GM13976 (cell line): ENCODE measurements at places on chromosomes 5 and 9.

DNA sequence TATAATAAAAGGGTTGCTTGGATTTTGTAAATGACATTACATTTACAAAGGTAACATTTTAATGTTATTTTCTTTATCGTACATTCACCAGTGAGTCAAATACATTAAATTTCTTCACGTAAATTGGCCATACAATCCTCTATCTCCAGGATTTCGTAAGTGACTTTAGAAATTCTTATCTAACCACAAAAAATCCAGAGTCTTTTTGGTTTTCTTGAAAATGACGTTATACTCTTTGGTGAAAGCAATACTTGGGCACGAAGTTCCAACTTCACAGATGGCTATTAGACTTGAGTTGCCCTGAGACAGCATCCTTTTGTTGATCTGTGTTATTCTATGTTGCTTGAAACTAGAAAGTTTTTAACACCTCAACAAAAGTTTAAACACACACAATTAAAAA, 87.4 kb upstream of the CDH10 start:
- DNase-seq: no peak

DNA sequence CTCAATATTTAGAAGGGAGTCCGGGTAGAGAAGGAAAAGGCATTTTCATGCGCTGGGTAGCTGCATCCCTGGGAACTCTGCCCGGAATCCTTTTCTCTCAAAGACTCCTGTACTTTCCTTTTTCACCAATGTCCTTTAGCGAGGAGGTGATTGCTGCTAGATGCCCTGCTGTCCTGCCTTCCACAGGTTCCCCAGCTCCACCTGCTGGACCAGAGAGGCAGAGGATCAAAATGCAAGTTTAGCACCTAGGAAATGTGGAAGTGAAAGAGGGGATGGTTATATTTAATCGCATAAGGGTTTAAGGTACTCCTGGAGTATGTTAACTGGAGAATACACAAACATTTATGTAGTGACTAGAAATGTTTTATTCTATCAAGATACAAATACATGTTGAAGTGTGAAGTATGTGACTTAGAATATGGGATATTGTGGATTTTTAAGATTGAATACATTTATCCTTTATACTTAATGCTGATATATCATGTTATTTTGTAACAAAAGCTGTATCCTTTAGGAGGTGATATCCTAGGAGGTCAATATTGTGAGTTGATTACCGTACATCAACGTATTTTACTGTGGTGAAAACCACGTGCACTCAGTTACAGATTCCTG, 145.7 kb downstream of the ARHGAP26 start:
- peak; percentile 45 for DNase-seq

- DNase-seq: no peak
Observed at GRCh38 chr5:14745753-14746152, 81.2 kb downstream of the OTULIN start.

DNA sequence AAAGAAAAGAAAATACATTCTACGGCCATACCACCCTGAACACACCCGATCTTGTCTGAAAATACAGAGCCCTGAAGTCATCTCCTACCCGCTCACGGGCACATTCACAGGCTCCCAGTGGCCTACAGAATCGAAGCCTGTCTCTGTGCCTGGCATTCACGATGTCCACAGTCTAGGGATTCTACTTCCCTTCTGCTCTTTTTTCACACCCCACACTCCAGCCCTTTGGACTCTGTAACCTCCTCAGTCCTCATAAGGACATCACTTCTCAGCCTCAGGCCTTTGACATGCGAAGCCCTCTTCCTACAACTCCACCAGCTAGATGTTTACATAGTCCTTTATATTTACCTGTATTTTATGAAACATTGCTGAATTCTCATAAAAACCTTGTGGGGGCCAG, 77.8 kb downstream of the CSNK1A1 start:
- DNase-seq: no peak

- no peak for DNase-seq
Observed at GRCh38 chr5:73093943-73094342, 26.4 kb upstream of the TMEM171 start.

DNA sequence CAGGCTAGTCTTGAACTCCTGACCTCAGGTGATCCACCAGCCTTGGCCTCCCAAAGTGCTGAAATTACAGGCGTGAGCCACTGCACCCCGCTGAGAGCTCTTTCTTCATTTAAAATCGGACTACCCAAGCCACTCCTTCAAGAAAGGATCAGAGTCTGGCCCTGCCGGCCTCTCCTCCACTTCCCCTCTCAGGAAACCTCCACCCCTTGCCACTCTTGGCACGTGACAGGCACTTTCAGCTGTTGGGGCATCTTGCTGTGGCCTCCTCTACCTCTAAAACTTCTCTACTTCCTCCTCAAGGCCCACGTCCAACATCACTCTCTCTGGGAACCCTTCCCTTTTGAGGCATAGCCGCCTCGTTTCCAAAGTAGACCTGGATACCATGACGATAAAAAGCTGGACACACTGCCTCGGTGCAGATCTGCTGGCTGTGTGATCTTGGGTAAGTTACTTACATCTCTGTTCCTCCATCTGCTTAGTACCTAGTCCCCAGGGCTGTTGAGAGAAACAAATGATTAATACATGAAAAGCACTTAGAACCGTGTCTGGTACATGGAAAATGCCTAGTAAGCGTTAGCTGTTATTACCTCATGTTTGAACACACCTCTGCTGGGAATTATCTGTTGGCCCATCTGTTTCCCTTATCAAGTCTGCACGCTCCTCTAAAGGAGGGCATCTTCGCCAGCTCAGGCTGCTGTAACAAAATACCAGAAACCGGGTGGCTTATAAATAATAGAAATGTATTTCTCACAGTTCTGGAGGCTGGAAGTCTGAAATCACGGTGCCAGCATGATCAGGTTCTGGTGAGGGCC, 55.3 kb downstream of the SMIM23 start:
- DNase-seq: no peak

GRCh38 chr5:177472460-177473442, 683 bp downstream of the DBN1 start:
- DNase-seq: peak; percentile 90

- no peak for DNase-seq
Observed at GRCh38 chr5:154401355-154401754, 44.4 kb upstream of the SAP30L start.

- no peak for DNase-seq
Observed at GRCh38 chr9:93107151-93107824, 11.3 kb downstream of the CARD19 start.

DNA sequence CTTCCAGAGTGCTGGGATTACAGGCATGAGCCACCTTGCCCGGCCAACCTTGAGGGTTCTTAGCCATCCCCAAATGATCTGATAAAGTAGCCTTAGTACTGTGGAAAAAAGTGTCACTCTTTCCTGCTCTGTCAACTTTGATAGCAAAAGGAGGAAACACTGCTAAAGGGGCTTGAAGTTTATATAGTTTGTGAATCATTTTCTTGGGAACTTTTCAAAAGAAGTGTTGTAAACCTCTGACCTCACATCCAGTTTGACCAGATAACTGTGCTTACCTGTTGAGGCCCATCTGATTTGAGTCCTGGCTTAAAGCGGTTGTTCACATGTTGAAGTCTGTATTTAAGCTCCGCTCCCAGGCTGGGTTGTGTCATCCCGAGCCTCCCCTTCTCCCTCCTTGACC, 303.3 kb downstream of the DOCK8 start:
- no peak for DNase-seq

DNA sequence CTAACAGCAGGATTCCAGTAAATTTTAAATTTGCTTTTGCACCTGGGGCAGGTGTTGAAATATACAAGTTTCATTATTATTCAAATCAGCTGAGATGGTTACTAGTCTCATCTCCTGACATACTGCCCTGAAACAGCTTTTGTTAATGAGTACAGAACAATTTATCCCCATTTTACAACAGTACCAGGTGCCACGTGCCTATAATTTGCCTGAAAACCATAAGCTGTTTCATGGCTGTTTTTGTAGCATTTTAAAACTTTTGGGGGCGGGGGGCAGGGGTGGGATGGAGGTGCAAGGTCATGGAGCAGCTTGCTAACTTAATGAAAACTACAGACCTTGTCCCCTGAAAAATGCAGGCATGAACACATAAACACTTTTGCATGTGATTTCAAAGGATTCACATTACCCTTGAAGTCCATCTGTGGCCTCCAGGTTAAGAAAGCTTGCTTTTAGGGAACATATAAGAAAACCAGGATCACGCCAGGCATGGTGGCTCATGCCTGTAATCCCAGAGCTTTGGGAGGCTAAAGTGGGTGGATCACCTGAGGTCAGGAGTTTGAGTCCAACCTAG, 42.1 kb downstream of the TIMD4 start:
- no peak for DNase-seq

GRCh38 chr5:54927097-54927746, 58.2 kb downstream of the ESM1 start:
- no peak for DNase-seq

- DNase-seq: no peak
Observed at GRCh38 chr9:123036893-123037545, 3.6 kb downstream of the GPR21 start.

DNA sequence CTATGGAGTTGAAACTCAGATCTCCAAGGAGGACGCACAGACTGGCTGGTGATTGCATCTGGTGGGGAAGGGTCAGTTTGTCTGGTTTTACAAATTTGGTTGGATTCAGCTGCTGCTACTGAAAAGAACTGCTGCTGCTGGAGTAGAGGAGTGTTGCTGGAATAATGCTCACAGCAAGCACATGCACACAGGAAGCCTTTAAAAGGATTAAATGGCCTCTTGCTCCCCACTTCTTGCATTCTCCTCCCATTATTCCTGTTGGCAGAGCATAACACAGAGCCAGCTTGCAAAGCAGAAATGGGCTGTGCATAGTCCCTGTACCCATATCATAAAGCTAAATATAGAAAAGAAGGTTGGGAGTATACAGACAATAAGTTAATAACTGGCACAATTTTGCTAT, 16.6 kb downstream of the ZNF474 start:
- DNase-seq: no peak

GRCh38 chr9:76401580-76402354, 7.5 kb upstream of the RFK start:
- DNase-seq: no peak

- no peak for DNase-seq
Observed at GRCh38 chr5:66993448-66993847, 203.2 kb downstream of the CD180 start.

DNA sequence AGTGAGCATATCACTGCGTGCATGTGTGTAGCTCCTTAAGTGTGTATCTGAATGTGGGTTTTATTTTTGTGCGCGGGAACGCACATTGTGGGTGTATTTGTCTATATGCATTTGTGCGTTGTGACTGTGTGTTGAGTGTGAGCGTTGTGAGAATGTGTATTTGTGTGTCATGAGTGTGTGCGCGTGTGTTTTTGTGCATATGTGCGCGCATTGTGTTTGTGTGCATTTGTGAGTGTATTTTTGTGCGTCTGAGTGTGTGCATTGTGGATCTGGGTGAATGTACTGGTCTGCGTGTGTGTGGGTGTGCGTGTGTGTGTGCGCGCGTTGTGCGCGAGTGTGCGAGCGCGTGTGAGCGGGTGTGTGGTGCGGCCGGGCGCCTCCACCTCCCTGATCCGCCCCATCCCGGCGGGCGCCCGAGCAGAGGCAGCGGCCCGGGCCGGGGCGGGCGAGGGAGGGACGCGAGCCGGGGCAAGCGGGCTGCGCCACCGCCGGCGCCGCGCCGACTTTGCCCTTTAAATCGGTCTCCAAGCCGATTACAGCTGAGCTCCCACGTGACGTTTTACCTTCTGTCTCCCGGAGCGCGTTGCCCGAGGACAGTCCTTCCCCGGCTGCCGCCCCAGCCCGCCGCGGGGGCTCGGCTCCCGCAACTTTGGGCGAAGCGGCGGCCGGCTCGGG, at the start of gene RASGRF2:
Gene RASGRF2 (plus strand): TSS at position 596 of the 675 bp plus-strand sequence. CDS start 376 bp downstream, outside the sequence.
- peak; percentile 33 for DNase-seq

- DNase-seq: no peak
Observed at GRCh38 chr5:130295235-130295634, 391.0 kb downstream of the CHSY3 start.

GRCh38 chr9:135468854-135469521, 10.6 kb upstream of the PPP1R26 start:
- no peak for DNase-seq

GRCh38 chr9:127545196-127546124, 66.6 kb upstream of the STXBP1 start:
- no peak for DNase-seq

- no peak for DNase-seq
Observed at GRCh38 chr9:76370396-76371023, 23.7 kb downstream of the RFK start.

GRCh38 chr5:128626536-128627090, 88.6 kb upstream of the FBN2 start:
- DNase-seq: no peak

DNA sequence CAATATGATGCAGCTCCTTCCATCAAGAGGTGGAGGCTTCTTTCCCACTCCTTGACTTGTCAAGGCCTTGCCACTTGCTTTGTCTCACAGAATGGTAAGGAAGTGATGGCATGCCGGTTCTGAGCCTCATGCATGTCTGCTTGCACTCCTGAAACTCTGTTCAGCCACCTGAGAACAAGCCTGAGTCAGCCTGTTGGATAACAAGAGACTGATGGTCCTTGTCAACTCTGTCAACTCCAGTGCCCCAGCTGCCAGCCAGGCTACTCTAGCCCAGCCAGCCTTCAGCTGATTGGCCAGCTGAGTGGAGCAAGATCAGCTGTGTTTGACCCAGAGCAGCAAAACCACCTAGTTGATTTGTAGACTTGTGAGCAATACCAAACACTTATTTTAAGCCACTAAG, 4.4 kb upstream of the TENT4A start:
- DNase-seq: no peak

DNA sequence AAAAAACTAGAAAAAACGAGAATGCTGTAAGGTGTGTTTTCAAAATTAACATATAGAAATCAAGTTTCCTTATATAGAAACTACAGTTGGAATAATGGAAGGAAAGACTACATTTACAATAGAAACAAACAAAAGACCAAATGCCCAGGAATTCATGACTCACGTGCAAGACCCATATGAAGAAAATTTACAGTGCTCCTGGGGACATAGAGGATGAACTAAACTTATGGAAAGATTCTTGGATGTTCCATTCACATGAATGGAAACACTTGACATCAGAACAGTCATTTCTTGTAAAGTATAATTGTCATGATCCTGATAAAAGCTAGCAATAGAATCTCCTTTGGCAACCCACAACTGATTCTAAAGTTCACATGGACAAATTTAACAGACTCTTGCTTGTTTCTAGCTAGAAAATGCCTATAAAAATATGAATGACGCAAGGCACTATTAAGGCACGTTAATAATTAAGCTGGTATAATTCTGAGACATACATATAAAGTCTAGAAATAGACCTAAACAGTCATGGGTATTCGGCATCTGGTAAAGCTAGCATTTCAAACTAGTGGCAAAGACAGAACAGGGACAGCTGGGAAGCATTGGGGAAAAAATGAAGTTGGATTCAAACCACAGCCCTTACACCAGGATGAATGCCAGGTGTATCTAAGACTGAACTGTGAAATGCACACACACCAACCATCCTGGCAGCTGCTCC, 5.1 kb upstream of the ZFP62 start:
- no peak for DNase-seq
